Activated CD4-positive, alpha-beta T cell treated with anti-CD3 and anti-CD28 coated beads for 1 hour (primary cell): ENCODE measurements at places on chromosomes 11 and 22.

DNA sequence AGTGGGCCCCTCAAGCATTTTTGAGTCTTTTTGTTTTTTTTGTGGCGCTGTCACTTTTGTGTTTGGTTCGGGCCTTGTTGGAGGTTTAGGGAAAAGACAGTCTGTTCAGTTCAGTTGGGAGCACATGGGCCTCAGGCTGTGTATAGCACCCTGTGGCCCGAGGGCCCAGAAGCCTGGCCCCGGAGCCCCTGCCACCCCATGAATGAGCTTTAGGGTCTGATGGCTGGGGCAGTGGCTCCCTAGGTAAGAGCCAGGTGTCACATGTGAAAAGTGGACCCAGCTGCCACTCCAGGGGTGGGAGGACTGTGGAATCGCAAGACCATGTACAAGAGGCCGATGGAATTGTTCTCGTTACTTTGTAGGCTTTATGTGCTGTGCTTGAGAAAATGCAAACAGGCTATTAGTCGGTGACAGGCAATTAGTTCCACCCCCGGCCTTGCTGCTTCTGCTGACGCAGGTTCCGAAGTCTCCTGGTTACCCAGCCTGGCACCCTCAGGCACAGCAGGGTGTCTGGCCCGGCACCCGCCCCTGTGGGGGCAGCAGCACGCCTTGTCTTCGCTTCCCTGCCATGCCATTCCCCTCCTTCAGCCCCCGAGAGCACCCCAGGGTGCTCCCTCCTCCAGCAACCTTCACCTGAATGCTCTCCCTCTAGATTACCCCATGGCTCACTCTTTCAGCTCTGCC lies 38.2 kb upstream of the PARVG start:
- DNase-seq = no peak

DNA sequence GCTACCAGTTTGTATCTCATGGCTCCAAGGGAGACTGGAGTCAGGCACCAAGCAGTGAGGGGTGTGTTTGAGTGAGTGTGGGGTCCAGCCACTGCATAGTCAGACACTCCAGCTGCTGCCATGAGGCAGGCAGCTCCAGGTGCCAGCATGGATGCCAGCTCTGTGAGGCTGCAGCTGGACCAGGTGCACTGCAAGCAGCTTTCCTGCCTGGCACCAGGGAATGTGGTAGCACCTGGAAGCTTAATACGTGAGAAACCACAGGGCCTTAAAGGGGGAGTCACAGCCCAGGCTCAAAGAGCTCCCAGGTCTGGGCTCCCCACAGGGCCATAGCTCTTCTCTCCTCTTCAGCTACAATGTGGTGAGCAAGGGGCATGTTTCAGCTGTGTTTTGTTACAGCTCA lies 817.8 kb upstream of the LUZP2 start:
- DNase-seq = no peak

DNA sequence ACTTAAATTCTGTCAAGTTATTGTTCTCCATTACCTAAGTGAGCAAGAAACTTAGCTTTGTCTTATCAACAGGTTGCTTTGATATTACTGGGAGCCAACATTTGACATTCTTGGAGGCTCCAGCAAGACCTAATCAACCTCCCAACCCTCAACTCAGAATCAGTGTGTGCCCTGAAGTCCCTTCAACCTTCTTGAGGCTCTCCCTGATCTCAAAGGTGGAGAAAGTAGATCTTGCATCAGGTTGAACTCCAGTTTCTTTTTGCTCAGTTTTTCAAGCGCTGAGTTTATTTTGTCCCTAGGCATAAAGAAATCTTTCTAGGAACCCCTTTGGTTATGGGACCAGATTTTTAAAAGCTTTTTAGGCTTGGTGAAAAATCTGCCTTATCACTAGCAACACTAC lies 1.4 kb downstream of the FAM111A start:
- DNase-seq = no peak

DNA sequence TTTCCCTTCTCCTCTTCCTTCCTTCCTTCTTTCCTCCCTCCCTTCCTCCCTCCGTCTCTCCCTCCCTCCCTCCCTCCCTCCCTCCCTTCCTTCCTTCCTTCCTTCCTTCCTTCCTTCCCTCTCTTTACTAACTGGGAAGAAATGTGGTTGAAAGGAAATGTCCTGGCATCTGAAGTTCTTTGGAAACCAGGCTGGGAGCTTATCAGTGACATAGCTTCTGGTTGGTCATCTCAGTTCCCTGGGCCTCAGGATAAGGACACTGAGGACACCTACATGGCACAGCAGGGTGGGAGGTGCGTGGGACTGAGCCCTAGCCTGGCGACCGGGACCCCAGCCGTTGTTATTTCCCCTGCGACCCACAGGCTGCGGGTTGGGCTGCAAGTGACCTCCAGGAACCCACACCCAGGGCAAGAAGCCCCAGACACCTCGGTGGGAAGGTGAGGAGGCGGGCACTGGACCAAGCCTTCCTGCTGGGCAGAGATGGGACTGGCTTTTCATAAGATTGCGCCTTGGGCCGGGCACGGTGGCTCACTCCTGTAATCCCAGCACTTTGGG lies 1486.5 kb downstream of the TBC1D22A start:
- no peak for DNase-seq

- no peak for DNase-seq
These were observed 273.0 kb downstream of the TBC1D22A start for GRCh38 chr22:47035425-47035881.

DNA sequence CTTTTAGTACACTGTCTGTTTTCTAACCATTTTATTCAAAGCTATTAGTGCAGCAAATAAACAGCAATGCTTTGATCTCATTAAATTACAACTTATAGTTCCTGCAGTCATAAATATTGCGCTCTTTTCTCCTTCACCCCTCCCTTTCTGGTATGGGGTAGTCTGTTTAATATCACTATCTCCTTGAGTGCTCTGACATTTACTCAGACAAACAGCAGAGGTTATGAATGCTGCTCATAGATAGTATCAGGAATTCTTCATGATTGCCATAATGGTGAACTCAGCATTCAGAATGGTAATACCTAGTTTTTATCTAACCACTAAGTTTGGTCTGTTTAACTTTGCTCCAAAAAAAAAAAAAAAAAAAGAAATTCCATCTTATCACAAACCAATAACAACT lies 87.4 kb downstream of the EIF3M start:
- no peak for DNase-seq

GRCh38 chr11:90845126-90845525 lies 622.3 kb upstream of the CHORDC1 start:
- no peak for DNase-seq

GRCh38 chr11:118953265-118953664 lies 2.8 kb upstream of the UPK2 start:
- no peak for DNase-seq

DNA sequence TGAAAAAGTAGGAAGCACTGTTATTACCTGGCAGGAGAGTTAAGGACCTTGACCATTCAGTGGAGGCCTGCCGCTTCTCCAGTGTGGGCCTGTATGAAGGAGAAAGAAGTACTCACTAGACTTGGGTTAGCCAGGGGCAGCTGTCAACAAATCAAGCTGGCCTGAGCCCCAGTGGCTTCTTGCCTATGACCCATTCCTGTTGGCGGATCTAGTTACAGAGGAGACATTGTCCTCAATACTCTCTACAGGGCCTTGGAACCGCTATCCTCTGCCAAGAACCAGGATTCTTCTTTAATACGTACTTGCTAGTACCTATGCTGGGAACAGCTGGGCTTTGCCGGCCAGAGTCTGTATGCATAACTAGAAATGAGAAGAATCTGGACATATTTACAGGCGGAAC lies 68.1 kb downstream of the ALX4 start:
- no peak for DNase-seq

DNA sequence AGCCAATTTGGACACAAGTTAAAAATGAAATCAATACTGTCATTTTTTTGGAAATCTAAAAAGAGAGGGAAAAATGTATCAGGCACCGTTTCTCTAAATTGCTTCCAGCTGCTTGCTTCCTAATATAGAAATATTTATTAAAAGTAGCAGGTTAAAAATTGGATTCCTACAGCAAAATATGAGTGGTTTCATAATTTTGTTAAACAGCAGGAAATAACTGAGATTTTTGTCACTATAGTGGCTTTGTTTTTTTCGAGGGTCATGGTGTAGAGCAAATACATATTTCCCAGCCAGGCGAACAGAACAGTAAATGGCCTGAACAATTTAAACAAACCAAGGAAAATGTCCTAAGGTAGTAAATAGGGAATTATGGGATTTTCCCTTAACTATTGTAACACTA lies 159.7 kb downstream of the DDX10 start:
- DNase-seq = no peak

- DNase-seq = no peak
These were observed 47.5 kb upstream of the C11orf87 start for GRCh38 chr11:109374441-109374840.

GRCh38 chr11:61958590-61958989 lies 8.4 kb downstream of the BEST1 start:
- no peak for DNase-seq

GRCh38 chr11:44313761-44314489 lies 4.0 kb upstream of the ALX4 start:
- no peak for DNase-seq

DNA sequence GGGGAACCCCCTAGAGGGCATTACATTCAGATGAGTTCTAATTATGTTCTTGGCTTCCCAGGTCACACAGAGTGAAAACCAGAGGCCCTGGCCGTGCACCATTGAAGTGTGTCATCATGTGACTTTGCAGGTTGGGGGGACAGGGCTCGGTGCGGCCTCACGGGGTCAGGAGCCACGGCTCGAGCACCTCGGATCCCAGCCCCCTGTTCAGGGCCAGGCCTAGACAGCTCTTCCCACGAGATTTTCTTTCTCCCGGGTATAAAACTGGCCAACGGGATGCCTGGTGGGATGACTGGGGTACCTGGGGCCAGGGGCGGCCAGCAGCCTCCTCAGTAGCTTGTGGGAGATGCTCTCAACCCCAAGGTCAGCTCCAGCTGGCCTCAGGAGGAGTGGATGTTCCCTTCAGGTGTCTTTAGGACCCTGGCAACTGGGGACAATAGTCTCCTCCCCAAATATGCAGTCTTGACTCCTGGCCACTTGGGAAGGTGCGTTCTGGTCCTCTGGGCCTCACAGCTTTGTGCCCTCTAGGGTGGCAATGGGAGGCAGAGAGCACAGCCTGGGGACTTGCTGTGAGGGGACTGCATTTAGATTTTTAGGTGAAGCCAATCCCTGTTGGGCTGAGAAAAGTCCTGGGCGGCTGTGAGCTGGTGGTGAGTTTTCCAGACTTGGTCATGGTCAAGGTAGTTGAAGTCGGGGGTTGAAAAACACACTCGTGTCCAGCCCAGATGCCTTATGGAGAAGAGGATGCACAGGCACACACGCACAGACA lies 95.6 kb downstream of the KCNQ1 start:
- no peak for DNase-seq

GRCh38 chr11:95991545-95991944 lies 67.6 kb upstream of the MTMR2 start:
- no peak for DNase-seq

- no peak for DNase-seq
These were observed 20.1 kb upstream of the CARS1 start for GRCh38 chr11:3077189-3077836.

DNA sequence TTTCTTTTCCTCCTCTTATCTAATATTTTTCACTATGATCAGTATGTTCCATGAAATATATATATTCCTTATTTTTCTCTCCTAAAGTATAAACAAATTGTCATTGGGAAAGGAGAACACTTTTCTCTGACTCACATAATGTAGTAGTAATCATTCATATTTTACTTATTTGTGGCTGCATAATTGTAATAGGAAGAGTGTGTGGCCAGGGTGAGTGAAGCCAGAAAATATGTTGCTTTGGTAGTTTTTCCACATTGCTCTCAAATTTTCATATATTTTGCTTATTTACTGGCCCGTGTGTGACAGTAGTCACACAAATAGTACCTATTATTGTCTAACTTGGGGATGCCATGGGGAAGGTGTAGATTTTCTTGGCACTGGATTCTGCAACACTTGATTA lies 172.1 kb downstream of the DYNC2H1 start:
- no peak for DNase-seq

GRCh38 chr11:47797633-47798032 lies 30.5 kb upstream of the FNBP4 start:
- no peak for DNase-seq

GRCh38 chr11:93059117-93059957 lies 89.9 kb downstream of the MTNR1B start:
- no peak for DNase-seq

GRCh38 chr11:108966206-108966605 lies 301.3 kb downstream of the DDX10 start:
- no peak for DNase-seq

GRCh38 chr11:128285321-128285720 lies 302.0 kb downstream of the ETS1 start:
- DNase-seq = no peak

GRCh38 chr11:69546735-69547370 lies 65.4 kb downstream of the LINC01488 start:
- no peak for DNase-seq

DNA sequence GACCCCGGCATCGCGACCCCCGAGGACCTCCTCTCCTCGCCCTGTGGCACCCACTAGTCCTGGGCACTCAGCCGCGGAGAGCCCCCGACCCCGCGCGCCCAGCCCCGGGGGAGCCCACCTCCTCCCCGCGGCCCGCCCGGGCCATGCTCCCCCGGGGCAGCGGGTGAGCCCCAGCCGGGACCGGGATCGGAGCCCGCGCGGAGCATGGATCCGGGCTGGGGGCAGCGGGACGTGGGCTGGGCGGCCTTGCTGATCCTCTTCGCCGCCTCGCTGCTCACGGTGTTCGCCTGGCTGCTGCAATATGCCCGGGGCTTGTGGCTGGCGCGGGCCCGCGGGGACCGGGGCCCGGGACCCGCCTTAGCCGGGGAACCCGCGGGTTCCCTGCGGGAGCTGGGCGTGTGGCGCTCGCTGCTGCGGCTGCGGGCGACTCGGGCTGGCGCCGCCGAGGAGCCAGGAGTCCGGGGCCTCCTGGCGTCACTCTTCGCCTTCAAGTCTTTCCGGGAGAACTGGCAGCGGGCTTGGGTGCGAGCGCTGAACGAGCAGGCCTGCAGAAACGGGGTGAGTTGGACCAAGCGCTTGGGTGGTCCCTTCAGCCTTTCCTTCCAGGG lies 498 bp downstream of the C2CD2L start:
- DNase-seq = no peak

DNA sequence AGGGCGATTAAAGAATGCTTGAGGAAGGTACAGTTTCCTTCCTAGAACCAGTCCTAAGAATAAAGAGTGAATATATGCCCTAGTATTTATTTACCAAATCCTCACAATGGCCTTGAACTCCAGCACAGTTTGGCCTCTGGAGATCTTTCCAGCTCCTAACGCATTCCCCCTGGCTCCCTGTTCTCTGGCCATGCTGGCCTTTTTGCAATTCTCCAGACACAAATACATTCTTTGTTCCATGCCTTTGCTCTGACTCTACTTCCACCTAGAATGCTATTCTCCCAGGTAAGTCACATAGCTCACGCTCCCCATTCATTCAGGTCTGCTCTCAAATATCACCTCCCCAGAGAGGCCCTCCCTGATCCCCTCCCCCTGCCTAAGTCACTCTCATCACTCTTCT lies 3.7 kb upstream of the DGKZ start:
- DNase-seq = no peak

GRCh38 chr11:77063407-77063806 lies 3.4 kb upstream of the CAPN5 start:
- no peak for DNase-seq

DNA sequence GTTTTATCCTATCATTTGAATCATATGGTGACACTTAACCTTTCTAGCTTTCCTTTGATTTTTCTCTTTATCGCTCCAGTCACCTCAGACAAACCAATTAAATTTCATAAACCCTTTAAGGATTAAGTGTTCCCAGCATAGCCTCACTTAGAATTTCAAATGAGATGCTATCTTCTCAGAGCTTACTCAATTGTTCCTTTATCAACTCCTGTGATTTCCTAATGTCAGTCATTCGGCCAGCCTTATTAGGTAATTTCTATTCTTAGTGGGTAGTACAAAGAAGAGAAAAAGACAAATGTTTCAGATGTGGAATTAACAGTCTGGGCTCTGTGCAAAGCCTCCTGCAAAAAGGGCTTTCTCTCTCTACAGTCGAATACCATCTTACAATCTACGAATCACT lies 77.1 kb upstream of the CCDC90B start:
- no peak for DNase-seq
